Natural killer cell (primary cell): ENCODE measurements at places on chromosomes 3 and 15. TPM values are rescaled to one million over a fixed set of nuclear protein-coding genes. Genes with fewer than 3 reads are reported as not detected.

ARRDC4 gene
- total RNA-seq = 6.6 TPM

C3orf70 gene
- 0.07 TPM for total RNA-seq

SMCO1 gene
- total RNA-seq = not detected

- no peak for DNase-seq
Observed at GRCh38 chr3:61828880-61829721, 267.7 kb downstream of the PTPRG start.

- DNase-seq = no peak
Observed at GRCh38 chr3:191328383-191328961, 722 bp upstream of the CCDC50 start.

DNA sequence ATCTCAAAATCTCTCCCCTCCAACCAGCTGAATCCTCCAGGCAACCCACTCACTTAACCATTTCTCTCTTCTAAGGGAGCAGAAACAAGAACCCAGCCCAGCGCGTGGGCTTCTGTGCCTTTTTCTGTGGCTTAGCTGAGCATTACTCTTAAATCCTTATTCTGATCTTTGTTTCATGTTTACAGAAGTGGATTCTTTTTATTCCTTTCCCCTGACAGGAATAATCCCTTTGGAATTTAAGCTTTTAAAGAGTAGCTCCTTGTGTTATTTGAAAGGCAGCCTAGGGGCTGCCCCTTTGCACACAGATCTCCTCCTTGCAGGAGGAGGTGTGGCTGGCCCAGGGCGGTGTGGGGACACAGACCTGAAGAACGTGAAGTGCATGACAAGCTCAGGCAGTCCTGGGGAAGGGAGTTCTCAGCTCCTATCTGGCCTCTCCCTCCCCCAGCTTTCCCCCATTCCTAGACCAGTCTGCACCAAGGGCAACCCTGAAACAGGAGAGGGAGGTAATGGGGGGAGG is 77.1 kb upstream of the UBE2E1 start:
- DNase-seq = no peak

DNA sequence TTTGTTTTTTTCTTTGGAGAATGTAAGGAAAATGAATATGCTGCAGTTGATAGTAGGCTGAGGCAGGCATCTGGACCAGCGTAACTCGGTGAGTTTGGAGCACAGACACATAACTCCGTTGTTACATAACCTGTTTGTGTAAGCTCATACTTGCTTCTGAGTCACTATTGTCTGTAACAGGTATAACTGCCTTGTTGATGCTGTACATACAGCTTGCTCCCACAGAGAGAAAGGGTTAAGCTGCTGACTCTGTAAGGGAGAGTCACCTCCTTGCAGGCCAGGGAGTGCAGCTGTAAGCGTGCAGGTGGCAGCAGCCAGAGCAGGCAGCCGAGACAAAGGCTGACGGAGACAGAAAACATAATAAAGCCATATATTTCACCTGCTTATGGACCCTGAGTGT is 20.4 kb downstream of the RETNLB start:
- no peak for DNase-seq

GRCh38 chr15:60223176-60223575 is 174.6 kb downstream of the ANXA2 start:
- no peak for DNase-seq

DNA sequence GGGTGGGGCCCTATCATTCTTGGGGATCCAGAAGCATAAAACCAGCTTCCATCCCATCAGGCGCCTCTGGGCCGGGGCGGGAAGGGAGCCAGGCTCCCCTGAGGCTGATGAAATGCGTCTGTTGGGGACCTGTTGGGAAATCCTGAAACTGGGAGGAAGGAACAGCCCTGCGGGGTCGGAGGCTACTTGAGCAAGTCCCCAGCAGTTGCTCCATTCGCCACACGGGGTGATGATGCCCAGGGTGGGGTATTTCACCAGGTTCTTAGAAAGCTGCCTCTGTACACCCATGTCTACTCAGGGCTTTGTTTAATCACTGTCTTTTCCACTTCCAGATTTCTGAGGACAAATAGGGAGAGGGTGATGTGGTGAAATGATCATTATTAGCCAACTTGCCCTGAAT is 25.4 kb upstream of the TSEN2 start:
- DNase-seq = no peak

DNA sequence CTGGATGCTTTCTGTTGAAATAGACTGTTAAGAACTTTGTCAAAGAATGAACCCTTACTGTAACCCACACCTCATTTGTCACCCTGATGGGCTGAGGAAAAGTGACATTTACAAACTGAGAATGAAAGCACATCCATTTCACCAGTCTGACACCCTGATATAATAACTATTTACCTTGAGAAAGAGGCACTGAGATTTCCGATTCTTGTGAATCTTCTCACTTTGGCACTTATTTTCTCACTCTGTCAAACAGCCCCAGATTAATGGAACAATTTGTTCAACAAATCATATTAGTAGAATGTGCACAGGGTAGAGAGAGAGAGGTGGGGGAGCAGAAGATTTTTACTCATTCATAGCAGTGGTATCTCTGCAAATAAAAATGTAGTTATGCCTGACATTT is 606.9 kb downstream of the MCTP2 start:
- DNase-seq = no peak

- no peak for DNase-seq
Observed at GRCh38 chr15:74269362-74270035, 33.4 kb downstream of the CCDC33 start.

- no peak for DNase-seq
Observed at GRCh38 chr3:105580296-105580965, 213.7 kb downstream of the ALCAM start.

GRCh38 chr3:189570916-189571315 is 60.3 kb upstream of the TP63 start:
- no peak for DNase-seq

GRCh38 chr3:66153481-66154443 is 67.0 kb upstream of the SLC25A26 start:
- no peak for DNase-seq
